ENCODE measurements at places on chromosomes 4 and X. TPM values are rescaled to one million over a fixed set of nuclear protein-coding genes. Genes with fewer than 3 reads are reported as not detected.

DNA sequence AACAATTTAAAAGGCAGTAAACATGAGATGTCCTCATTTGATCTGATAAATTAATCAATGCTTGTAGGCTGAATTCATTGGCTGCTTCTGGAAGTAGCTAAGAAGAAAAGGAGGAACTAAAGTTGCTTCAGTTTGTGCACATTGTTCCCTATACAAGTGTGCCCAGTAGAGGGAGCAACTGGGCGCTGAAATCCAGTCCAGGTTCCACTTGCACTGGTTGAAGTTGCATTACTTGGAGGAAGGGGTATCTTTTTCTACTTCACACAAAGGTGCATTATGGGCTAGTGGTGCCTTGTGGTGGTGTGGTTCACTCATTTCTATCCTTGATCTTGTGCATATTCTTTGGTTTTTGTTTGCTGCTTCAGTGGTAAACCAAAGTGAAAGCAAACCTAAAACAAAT is 67.9 kb upstream of the SOX3 start:
- H3K27ac ChIP-seq = no peak overlapping the region
- no peaks in the 10 kb centered on the region for H3K27me3 ChIP-seq
- no peaks in the 10 kb centered on the region for H3K4me1 ChIP-seq
- no peaks in the 10 kb centered on the region for H3K36me3 ChIP-seq
- DNase-seq = no peak

DNA sequence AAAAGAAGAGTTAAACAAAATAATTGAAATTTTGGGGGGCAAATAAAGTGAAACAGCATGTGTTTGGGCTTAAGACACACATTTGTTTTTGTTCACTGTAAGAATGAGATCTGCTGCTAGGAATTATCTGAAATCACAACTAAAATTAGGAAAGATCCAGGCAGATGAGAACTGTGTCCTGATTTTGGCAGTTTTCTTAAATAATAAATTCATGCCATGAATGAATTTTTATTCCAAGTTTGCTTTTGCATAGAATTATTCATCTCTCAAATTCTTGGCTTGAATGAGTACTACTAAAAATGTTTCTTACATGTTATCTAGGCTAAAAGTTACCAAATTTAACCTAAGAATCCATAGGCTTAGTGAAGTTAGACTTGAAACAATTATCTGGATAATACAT is 321.7 kb downstream of the ANK2 start:
- no peaks in the 10 kb centered on the region for H3K36me3 ChIP-seq
- H3K27ac ChIP-seq = no peak overlapping the region
- no peak for DNase-seq
- no peak overlapping the region for H3K4me3 ChIP-seq

DNA sequence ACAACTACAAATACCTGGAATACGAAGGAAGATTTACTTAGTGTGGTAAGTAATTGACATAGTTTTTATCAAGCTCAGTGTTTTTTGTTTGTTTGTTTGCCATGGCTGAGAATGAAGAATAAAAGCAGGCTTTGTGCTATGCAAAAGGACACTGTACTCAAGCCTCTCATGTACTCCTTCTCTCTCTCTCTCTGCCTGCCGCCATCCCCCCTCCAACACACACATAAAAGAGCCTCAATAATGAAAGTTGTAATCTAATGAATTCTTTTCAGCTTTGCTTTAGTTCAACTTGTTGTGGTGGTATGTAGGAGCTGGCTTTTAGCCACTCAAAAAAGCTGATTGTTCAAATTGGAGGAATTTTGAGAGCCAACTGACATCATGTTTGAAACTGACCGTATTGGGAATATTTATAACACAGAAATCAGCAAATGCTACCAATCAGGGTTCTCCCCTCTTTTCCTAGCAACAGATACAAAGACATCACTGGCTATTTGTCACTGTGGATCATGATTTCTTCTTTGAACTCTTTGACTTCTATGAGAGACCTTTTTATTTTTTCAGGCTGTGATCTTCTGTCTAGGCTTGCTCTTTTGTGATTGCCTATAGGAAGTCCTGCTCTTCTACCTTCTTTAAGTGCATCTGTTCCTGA is 1148.8 kb downstream of the RAPGEF2 start:
- H3K27ac ChIP-seq = no peak overlapping the region
- H3K4me1 ChIP-seq = no peaks in the 10 kb centered on the region
- no peaks in the 10 kb centered on the region for H3K27me3 ChIP-seq
- H3K36me3 ChIP-seq = no peaks in the 10 kb centered on the region

GRCh38 chrX:20654596-20655106 is 387.9 kb upstream of the RPS6KA3 start:
- no peaks in the 10 kb centered on the region for H3K4me1 ChIP-seq
- H3K36me3 ChIP-seq = no peaks in the 10 kb centered on the region
- H3K27me3 ChIP-seq = no peaks in the 10 kb centered on the region
- H3K27ac ChIP-seq = no peak overlapping the region
- DNase-seq = no peak
- no peak overlapping the region for H3K4me3 ChIP-seq

Gene ADH4
- total RNA-seq = 1.6 TPM

Gene TDO2
- not detected for total RNA-seq

- H3K27ac ChIP-seq = no peak overlapping the region
- DNase-seq = no peak
- H3K36me3 ChIP-seq = peaks cover 56% of the 10 kb centered on the region
Observed at GRCh38 chr4:7031558-7032449, 11.4 kb upstream of the TADA2B start.

GRCh38 chr4:167897116-167897515 is 195.2 kb upstream of the ANXA10 start:
- no peaks in the 10 kb centered on the region for H3K4me1 ChIP-seq
- no peak overlapping the region for H3K4me3 ChIP-seq
- no peak overlapping the region for H3K27ac ChIP-seq
- no peaks in the 10 kb centered on the region for H3K36me3 ChIP-seq

GRCh38 chr4:174292473-174292872 is 8.8 kb downstream of the CEP44 start:
- H3K36me3 ChIP-seq = no peaks in the 10 kb centered on the region
- no peaks in the 10 kb centered on the region for H3K4me1 ChIP-seq
- no peaks in the 10 kb centered on the region for H3K27me3 ChIP-seq

- H3K4me3 ChIP-seq = no peak overlapping the region
- no peaks in the 10 kb centered on the region for H3K36me3 ChIP-seq
- H3K27me3 ChIP-seq = no peaks in the 10 kb centered on the region
Observed at GRCh38 chr4:141391771-141392170, 171.1 kb downstream of the ZNF330 start.

DNA sequence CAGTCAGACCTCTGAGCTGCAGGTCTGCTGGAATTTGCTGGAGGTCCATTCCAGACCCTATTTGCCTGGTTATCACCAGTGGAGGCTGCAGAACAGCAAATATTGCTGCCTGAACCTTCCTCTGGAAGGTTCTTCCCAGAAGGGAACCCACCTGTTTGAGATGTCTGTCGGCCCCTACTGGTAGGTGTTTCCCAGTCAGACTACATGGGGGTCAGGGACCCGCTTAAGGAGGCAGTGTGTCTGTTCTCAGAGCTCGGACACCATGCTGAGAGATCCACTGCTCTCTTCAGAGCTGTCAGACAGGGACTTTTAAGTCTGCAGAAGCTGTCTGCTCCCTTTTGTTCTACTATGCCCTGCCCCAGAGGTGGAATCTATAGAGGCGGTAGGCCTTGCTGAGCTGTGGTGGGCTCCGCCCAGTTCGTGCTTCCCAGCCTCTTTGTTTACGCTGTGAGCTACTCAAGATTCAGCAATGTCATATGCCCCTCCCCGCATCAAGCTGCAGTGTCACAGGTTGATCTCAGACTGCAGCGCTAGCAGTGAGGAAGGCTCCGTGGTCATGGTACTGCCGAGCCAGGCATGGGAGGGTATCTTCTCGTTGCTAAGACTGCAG is 44.1 kb upstream of the KDR start:
- H3K4me1 ChIP-seq = no peaks in the 10 kb centered on the region
- no peak overlapping the region for H3K4me3 ChIP-seq
- H3K27ac ChIP-seq = no peak overlapping the region
- no peak for DNase-seq

Gene HMX1
- not detected for total RNA-seq

GRCh38 chr4:9611101-9611500 is 166.9 kb downstream of the DEFB131A start:
- no peak overlapping the region for H3K27ac ChIP-seq
- H3K36me3 ChIP-seq = no peaks in the 10 kb centered on the region
- no peak for DNase-seq
- H3K4me1 ChIP-seq = no peaks in the 10 kb centered on the region
- no peak overlapping the region for H3K4me3 ChIP-seq
- H3K27me3 ChIP-seq = no peaks in the 10 kb centered on the region

Gene ZNF41
- total RNA-seq = 21.2 TPM

DNA sequence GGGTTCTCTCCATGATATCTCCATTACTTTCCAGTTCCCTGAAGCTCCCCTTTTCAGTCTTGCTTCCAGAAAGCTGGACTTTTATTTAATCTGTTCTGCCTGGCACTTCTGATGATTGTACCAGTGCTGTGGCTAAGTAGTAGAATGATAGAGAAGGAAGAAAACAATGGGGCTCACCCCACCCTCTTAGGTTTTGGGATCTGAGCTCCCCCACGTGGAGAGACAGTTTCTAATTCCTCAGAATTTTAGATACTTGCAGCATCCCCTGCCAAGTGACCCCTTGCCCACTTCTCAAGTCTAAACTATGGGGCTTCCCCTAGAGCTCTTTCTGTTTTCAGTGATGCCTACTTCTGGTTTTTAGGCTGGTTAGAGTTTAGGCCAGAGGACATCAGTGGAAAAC is 73.9 kb downstream of the GC start:
- no peaks in the 10 kb centered on the region for H3K27me3 ChIP-seq
- H3K36me3 ChIP-seq = no peaks in the 10 kb centered on the region
- no peak overlapping the region for H3K4me3 ChIP-seq
- DNase-seq = no peak
- H3K27ac ChIP-seq = no peak overlapping the region
- no peaks in the 10 kb centered on the region for H3K4me1 ChIP-seq

Gene TLR3
- 11.7 TPM for total RNA-seq

DNA sequence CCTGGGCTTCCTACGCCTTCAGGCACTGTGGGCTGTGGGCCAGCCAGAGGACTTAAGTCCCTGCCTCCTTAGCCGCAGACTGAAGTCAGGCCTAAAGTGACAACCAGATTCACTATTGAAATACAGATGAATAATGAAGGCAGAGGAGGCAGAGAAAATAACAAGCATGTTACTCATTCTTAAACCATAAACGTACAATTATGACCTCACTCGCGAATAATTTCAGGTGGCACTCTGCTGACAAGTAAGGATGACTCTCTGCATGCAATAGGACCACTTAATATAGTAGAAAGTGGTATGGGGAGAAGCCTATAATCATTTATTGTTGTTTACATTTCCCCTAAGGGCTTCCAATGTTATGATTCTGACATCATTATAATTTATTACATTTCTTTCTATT is 409.2 kb upstream of the FGF13 start:
- no peaks in the 10 kb centered on the region for H3K27me3 ChIP-seq
- no peak overlapping the region for H3K27ac ChIP-seq
- no peaks in the 10 kb centered on the region for H3K4me1 ChIP-seq
- H3K4me3 ChIP-seq = no peak overlapping the region

Gene PCYT1B
- not detected for total RNA-seq

Gene MAGEB17
- total RNA-seq = not detected

DNA sequence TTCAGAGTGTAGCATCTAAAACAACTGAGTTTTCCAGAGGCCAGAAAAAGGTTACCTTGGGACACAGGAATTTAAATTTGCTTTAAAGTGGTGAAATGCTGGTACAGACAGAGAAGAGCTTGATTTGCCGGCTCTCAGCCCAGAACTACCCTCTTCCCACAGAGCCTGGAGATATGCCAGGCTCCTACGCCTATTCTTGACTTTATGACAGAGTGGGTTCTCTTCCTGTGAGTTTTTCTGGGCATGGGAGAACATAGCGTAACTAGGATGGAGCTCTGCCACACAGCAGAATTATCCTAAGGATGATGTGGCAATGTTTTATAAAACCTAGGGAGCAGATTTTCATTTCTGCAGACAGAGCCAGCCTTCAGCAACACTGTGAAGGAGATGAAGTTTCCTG is 241.8 kb downstream of the GRIA3 start:
- H3K4me1 ChIP-seq = no peaks in the 10 kb centered on the region
- H3K4me3 ChIP-seq = no peak overlapping the region
- H3K27ac ChIP-seq = no peak overlapping the region
- DNase-seq = no peak
- no peaks in the 10 kb centered on the region for H3K36me3 ChIP-seq

Gene CT83
- not detected for total RNA-seq

- no peak overlapping the region for H3K4me3 ChIP-seq
- H3K36me3 ChIP-seq = no peaks in the 10 kb centered on the region
- H3K27me3 ChIP-seq = no peaks in the 10 kb centered on the region
- H3K4me1 ChIP-seq = no peaks in the 10 kb centered on the region
- DNase-seq = no peak
Observed at GRCh38 chr4:120731561-120731960, 191.0 kb downstream of the PRDM5 start.

Measured in Peyer's patch (tissue), 4 donors.